B cell (primary cell): ENCODE measurements at places on chromosomes 2 and 18. TPM values are rescaled to one million over a fixed set of nuclear protein-coding genes. Genes with fewer than 3 reads are reported as not detected.

TRABD2A gene
- total RNA-seq = 10.3 and 11.3 TPM in 2 replicates

TRIM43 gene
- total RNA-seq = not detected in 2 replicates

SRD5A2 gene
- not detected in 2 replicates for total RNA-seq

KIAA2012 gene
- total RNA-seq = not detected in 2 replicates

LYPD1 gene
- 0.22 TPM in 1 of 2 replicates, not detected in the other for total RNA-seq
